Activated CD4-positive, alpha-beta T cell treated with anti-CD3 and anti-CD28 coated beads, Interleukin-2, amount 50 U/mL, for 48 hours (primary cell): ENCODE measurements at places on chromosomes 1 and 21.

GRCh38 chr1:228043281-228043848, 36.6 kb downstream of the WNT3A start:
- DNase-seq: no peak

- no peak for DNase-seq
Measured at GRCh38 chr1:58813801-58814200, 30.0 kb upstream of the JUN start.

- DNase-seq: peak; percentile 73
Measured at GRCh38 chr1:157193702-157194391, 55.7 kb upstream of the ETV3 start.

DNA sequence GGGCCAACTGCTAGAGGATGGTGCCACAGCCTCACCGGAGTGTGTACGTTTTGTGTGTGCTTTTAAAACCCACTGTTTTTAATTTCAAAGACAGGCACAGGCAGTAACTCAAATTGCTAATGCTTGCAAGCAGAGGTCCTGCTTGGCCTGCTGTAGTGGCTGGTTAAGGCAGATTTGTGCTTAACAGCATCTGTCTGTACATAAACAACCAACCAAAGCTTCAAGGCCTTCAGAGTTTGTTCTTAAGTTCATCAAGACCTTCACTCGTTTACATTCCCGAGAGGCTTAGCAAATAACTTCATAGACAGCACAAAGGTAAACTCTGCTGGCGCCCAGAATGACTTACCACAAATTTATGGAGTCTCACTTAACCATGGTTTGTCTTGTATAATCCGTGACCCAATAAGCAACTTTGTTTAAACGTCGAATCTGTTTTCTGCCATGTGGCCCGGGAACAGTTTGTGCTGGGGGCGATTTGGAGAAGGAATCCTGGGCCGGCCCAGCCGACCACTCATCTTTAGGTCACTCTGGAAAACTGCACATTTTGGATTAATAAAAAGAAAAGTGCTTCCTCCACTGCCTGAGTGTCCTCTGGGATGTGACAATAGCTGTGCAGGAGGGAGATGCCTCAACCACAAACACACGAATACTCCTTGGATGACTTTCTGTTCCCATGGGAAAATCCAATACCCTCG, 58.1 kb downstream of the CAPZB start:
- DNase-seq: no peak

DNA sequence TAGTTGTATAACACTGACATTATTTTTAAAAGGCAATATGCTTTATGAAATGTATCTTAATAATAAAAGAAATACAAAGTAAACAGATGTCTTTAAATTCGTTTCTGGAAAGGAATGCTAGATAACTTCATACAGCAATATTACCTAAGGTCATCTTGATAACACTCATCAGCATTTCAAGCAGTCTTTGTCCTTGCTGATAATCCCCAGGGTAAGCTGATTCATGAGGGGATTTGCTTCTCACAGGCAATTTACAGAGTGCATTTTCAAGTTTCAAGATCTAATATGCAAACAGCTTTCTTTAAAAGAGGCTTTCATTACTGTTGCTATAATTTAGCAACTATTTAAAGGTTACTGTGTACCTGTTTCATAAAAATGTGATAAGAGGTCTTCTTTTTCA, 75.2 kb upstream of the NEK2 start:
- no peak for DNase-seq

- no peak for DNase-seq
Measured at GRCh38 chr1:156804026-156804425, 12.6 kb downstream of the SH2D2A start.

- DNase-seq: peak; percentile 16
Measured at GRCh38 chr1:39900662-39901463, 854 bp downstream of the MYCL start.

GRCh38 chr1:86450847-86451246, 17.9 kb upstream of the CLCA1 start:
- DNase-seq: no peak

DNA sequence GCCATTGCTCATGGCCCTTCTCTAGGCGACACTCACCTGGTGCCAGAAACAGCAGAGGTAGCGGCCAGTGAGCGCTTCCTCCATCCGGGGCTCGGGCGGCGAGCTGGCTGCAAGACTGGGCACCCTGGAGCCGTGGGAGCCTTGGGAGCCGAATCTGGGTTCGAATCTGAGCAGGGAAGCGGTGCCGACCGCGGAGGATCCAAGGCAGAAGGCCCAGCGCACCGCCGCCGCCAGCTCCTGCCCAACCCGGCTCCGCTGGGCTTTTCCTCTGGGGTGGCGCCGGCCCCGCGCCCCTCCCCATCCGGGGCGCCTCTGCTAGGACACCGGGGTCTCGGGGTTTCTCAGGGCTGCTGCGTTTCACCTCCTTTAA, 1.7 kb upstream of the PRDM16 start:
- no peak for DNase-seq

DNA sequence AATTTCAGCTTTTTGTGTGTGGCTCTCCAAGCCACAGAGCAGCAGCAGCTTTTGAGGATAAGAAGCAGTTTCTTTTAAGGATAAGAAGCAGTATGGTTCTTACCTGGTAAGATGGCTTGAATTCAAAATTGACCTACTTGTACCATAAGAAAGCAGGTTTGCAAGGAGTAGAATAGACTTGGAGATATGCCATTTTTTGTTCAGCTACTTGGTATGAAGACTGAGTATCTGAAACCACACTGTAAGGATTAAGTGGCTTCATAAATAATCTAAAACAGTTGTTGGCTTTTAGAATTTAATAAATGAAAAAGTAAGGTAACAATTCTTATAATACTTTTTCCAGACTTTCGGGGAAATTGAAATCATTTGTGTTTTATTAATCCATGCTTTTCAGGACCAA, 74.2 kb downstream of the ATF6 start:
- DNase-seq: no peak

DNA sequence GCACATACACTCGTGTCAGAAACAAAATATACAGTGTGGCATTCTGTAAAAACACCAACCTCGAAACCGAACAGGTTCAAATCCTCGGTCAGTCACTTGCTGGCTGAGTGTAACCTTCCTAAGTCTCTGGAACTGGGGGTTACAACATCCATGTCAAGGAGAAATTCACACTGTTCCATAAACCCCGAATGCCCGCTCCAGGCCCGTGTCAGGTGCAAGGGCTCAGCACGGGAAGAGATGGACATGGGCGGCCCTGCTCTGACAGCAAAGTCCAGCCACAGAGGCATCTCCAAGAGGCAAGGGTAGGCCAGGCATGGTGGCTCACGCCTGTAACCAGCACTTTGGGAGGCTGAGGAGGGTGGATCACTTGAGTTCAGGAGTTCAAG, 79.5 kb downstream of the SLC66A1 start:
- no peak for DNase-seq

DNA sequence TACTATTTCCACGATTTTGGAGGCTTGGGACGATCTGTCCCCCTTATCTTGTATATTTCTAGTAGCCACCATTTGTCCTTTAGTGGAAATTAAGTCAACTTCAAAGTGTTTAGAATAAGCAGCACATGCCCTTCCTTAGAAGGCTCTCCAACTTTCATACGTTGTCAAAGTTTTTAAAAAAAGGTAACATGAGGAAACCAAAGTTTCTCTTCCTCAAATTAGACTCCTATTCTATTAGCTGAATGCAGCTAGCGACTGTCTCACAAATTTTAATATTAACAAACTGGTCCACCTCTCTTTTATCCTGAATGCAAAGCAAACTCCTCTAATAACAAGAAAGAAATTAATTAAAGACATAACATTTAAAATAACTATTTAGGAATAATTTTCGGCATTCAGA, 6.9 kb downstream of the C1orf174 start:
- no peak for DNase-seq

- DNase-seq: no peak
Measured at GRCh38 chr1:18481921-18482701, 1.4 kb downstream of the KLHDC7A start.

- DNase-seq: no peak
Measured at GRCh38 chr1:66175581-66175980, 358.4 kb upstream of the SGIP1 start.

GRCh38 chr1:191508239-191508638, 650.0 kb upstream of the RGS18 start:
- no peak for DNase-seq

GRCh38 chr21:38284216-38284615, 27.4 kb downstream of the KCNJ15 start:
- no peak for DNase-seq

DNA sequence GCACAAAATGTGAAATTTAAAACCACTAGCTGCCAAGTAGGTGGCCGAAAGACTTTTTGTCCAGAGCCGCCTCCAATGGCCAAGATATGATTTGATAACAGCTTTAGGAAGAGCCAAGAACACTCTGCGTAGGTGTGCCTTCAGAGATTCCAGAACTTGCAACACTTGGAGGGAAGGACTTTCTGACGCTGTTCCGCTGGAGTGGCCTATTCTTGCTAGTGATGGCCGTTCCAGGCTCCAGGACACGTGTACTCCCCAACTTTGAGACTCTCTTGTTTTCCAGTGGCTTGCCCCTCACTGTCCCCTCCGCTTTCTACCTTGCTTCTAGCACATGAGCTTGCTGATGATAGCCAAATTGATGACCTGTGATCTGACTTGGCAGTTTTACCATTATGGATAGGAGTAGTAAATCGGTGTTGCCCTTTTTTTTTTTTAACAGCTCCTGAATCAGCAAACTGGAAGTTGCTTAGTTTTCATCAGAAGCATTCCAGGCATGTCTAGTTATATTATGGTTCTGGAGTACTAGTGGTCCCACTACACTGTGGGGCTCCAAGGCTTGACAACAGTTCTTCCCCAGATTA, 1.0 kb downstream of the PRDX6 start:
- peak; percentile 2 for DNase-seq

GRCh38 chr1:211843018-211843417, 12.5 kb upstream of the LPGAT1 start:
- no peak for DNase-seq

- no peak for DNase-seq
Measured at GRCh38 chr21:22062472-22063139, 1064.4 kb downstream of the NCAM2 start.

GRCh38 chr1:243799908-243800307, 50.1 kb downstream of the AKT3 start:
- DNase-seq: no peak

GRCh38 chr1:92958203-92958970, 2.9 kb downstream of the DIPK1A start:
- no peak for DNase-seq

DNA sequence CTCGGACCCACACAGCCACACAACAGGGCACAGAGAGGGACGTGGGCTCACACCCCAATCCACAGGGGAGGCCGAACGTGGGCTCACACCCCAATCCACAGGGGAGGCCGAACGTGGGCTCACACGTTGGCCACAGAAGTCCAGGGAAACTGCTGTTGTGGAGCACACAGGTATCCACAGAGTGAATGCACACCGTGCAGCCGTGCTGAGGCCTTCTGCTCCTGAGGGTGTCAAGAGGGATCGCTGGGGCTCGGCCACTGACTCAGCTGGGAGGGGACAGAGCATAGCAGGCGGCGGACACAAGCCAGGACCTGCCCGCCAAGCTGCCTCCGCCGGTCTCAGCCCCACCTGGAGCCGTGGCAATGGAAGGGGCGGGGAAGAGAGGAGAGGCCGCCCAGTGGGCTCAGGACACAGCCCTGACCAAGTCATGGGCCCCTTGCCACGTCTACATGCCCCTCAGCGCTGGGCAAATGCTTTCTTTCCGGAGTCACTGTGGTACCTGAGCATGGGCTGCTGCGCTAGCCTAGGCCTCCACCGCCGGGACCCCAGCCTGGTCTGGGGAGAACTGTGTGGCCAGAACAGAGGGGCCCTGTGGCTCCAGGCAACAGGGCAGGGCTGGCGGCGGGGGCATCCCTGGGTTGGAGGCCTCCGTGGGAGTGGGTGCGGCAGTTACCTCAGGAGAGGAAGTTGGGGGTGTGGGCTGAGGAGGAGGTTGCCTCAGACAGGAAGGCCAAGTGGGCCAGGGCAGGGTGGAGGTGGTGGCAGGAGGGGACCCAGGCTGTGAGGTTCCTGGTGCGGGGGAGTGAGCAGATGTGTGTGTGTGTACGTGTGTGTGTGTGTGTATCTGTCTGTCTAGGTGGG, 1.2 kb downstream of the SYTL1 start:
- peak; percentile 66 for DNase-seq

- no peak for DNase-seq
Measured at GRCh38 chr1:152582647-152583046, 2.3 kb upstream of the LCE3D start.

GRCh38 chr1:39214714-39214997, 10.2 kb downstream of the MACF1 start:
- DNase-seq: no peak

GRCh38 chr21:31351438-31351837, 7.4 kb upstream of the TIAM1 start:
- no peak for DNase-seq

- no peak for DNase-seq
Measured at GRCh38 chr1:31432592-31433395, 19.8 kb downstream of the SERINC2 start.

DNA sequence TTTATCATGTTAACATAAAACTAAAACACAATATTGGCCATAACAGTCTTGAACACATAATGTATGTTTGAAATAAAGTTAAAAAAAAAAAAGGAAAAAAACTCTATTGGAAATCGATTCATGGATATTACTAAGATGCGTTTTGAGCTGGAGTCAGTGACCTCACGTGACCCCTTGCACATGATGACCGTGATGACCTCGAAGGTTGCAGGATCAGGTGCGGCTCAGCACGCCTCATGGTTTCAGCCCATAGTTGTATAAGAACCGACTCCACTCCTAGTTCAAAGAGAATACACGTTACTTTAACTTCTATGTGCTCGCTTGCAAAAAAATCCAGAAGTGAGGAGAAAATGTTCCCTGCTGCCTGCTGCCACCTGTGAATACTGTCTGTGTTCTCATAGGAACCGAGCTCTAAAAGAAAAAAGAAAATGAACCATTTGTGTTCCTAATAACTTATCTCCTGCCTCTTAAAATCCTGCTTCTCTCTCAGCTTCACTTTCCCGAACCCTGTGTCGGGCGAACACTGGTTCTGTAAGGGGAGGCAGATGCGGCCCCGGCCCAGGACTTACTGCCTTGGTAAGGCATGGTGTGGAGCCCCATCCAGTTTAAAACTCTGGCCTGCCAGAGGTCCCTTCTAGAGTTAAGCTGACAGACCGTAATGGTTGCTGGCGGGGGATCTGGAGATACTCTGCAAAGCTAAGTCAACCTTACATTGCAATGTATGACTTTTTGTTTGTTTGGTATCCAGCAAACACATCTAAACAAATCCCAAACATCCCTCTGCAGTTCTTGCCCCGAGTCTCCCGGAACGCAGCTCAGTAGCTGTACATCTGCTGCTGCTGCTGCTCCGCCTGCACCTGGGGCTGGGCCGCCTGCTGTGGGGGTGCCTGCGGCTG, 33.8 kb upstream of the RIPK4 start:
- DNase-seq: no peak

- DNase-seq: no peak
Measured at GRCh38 chr1:94801919-94802546, 18.1 kb upstream of the SLC44A3 start.

- no peak for DNase-seq
Measured at GRCh38 chr21:41217671-41218385, 49.9 kb downstream of the BACE2 start.

DNA sequence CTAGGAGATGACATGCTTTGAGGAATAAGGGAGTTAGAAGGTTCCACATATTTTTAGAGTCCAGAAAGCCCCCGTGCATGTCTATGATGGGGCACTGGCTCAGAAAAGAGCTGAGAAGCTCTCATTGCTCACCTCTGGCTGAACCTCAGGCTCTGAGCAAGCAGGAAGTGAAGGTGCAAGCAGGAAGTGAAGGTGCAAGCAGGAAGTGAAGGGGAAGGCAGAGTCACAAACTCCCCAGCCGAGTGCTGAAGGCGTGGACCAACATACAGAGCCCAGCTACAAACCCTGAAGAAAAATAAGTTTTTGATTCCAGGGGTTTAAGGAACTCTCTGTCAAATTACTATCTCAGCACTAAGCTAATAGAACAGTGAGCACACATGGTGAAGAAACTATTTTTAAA, 7.0 kb downstream of the KRTAP10-8 start:
- DNase-seq: peak; percentile 50
